Ovary (tissue), 10 donors: ENCODE measurements at places on chromosomes 4 and X. TPM values are rescaled to one million over a fixed set of nuclear protein-coding genes. Genes with fewer than 3 reads are reported as not detected.

EDNRA gene
- polyA plus RNA-seq = 36.3 TPM

MAMLD1 gene
- polyA plus RNA-seq = 17.7 TPM

FGF13 gene
- 5.7 TPM for polyA plus RNA-seq

EGF gene
- polyA plus RNA-seq = not detected

LYAR gene
- 11.6 TPM for polyA plus RNA-seq

SPP1 gene
- polyA plus RNA-seq = 23.7 TPM

- no peak for DNase-seq
- H3K27ac ChIP-seq = no peak overlapping the region
- H3K27me3 ChIP-seq = no peaks in the 10 kb centered on the region
- H3K4me1 ChIP-seq = no peaks in the 10 kb centered on the region
- H3K36me3 ChIP-seq = no peaks in the 10 kb centered on the region
Measured at GRCh38 chr4:48668254-48669017, 111.6 kb downstream of the FRYL start.

DNA sequence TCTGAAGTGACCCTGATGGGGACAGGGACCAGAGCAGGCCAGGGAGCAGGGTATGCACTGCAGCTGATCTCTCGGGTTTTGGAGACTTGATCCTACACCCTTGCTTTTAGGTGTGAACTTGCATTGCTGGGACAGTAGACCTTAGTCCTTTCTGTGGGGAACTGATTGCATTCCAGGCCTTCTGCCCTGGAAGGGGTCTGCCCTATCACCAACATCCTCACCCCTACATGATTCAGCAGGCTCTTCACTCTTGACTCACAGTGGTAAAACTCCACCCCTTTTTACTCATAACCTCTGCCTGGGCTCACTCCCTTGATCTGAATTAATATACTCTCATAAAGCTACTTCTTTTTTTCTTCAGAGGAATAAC is 6.6 kb upstream of the DDX60L start:
- H3K36me3 ChIP-seq = no peaks in the 10 kb centered on the region
- DNase-seq = no peak
- H3K27me3 ChIP-seq = no peaks in the 10 kb centered on the region
- no peak overlapping the region for H3K27ac ChIP-seq
- no peak overlapping the region for H3K4me3 ChIP-seq

- H3K4me1 ChIP-seq = no peaks in the 10 kb centered on the region
- H3K36me3 ChIP-seq = no peaks in the 10 kb centered on the region
- H3K4me3 ChIP-seq = no peak overlapping the region
- no peak overlapping the region for H3K27ac ChIP-seq
- no peaks in the 10 kb centered on the region for H3K27me3 ChIP-seq
Measured at GRCh38 chrX:100976211-100976610, 6.7 kb downstream of the ARL13A start.

GRCh38 chr4:180811556-180811955 is 1431.6 kb upstream of the TENM3 start:
- no peaks in the 10 kb centered on the region for H3K4me1 ChIP-seq
- no peak for DNase-seq
- no peaks in the 10 kb centered on the region for H3K36me3 ChIP-seq
- no peak overlapping the region for H3K4me3 ChIP-seq
- no peaks in the 10 kb centered on the region for H3K27me3 ChIP-seq

DNA sequence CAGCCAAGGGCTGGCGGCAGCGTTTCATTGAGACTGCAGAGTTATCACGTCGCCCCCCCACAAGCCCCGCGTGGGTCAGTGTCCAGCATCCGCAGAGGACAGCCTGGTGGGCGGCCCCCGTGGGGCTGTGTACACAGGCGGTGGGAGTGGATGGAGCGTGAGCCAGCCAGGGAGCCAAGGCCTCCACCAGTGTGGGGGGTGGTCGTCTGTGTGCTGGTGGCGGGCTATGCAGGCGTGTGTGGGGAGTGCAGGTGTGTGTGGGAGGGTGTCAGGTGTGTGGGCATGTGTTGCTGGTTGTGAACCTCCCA is 56.5 kb upstream of the NKX1-1 start:
- H3K27me3 ChIP-seq = no peaks in the 10 kb centered on the region
- DNase-seq = no peak
- H3K27ac ChIP-seq = no peak overlapping the region
- H3K4me3 ChIP-seq = no peak overlapping the region

GRCh38 chrX:12971282-12972003 is 3.5 kb upstream of the TMSB4X start:
- H3K27ac ChIP-seq = peak overlapping the region; percentile 74
- H3K4me3 ChIP-seq = no peak overlapping the region
- peak; percentile 50 for DNase-seq
- H3K27me3 ChIP-seq = no peaks in the 10 kb centered on the region
- H3K36me3 ChIP-seq = no peaks in the 10 kb centered on the region
